Osteocyte (in vitro differentiated cells): ENCODE measurements at places on chromosomes 7 and 10. TPM values are rescaled to one million over a fixed set of nuclear protein-coding genes. Genes with fewer than 3 reads are reported as not detected.

DNA sequence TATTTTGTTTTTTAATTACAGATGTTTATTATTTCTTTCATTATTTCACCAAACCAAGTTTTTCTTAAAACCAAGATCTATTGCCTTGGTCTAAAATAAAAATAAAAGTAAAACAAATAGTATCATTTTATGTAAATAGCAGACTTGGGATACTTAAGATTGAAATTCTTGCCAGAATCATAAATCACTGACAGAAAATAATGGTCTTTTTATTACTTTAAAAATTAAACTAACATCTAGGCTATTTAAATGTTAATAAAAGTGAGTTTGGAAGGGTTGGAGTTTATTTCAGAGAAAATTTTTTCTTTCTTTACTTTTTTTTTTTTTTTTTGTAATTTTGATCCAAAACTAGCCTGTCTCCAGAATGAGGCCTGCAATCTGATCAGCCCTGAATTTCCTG lies 568.0 kb upstream of the IGFBP3 start:
- DNase-seq = no peak

- DNase-seq = no peak
Observed at GRCh38 chr7:24227068-24227467, 56.9 kb upstream of the NPY start.

- no peak for DNase-seq
Observed at GRCh38 chr10:119931871-119932270, 39.3 kb downstream of the SEC23IP start.

DNA sequence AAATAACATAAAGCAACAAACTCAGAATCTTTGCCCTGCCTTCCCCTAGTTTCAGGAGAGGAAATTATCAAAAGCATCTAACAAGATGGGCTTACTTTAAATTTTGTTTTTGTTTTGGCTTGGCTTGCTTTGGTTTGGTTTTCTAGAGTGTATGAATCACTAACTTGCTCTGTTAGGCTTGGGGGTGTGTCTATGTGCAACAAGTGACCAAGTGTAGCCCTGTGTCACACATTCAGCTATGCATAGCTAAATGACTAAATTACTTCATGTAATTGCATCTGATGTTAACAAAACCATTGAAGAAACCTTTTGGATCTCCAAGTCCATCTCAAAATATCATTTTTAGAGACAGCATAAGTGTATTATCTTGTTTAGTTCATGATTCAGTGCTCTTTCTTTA lies 251.0 kb downstream of the TFEC start:
- no peak for DNase-seq

DNA sequence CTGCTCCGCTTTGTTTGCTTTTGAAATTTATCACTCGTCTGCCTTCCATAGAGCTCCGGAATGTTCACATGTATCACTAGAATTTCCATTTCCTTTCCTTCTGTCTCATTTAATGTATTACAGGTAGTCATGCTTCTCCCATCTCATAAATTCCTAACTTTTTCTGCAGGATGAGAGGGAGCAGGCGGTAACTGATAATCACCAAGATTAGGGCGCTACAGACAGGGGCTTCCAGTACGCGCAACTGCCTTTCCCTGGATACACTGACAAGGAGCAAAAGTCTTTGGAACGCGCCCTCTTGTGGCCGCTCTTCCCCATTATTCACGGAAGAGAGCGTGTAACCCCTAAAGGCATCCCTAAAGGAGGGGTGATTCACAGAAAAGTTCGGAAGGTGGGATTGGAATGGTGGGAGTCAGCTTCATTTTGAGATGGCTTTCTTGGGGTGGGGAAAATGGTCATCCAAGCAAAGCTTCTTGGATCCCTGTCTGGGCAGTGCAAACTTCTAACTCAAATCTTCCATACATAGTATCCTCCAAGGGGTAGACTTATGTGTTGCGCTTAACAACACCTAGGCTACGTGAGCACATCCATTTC lies 6.5 kb downstream of the INHBA start:
- peak; percentile 89 for DNase-seq

GRCh38 chr10:86388119-86388704 lies 21.6 kb upstream of the GRID1 start:
- DNase-seq = peak; percentile 71

DNA sequence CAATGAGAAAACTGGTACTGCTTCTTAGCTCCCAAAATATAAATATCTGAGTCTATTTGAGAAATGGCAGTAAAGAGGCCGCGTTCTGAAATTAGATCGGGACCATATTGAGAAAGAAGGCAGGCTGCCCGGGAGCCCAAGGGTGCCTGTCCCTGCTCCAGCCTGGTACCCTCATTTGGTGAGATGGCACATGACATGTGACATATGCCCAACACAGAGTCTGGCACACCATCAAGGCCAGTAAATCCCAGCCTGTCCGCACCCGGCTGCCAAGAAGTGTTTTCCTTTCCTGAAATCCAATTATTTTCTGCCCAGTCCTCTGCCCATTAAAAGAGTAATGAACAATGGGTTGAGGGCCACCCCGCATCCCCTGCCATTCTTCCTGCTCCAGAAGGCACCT lies 66.4 kb downstream of the CDH23 start:
- no peak for DNase-seq

- no peak for DNase-seq
Observed at GRCh38 chr7:78151229-78151628, 352.7 kb downstream of the PHTF2 start.

ST8SIA6 gene
- total RNA-seq = not detected in 2 replicates

GRCh38 chr7:140326116-140326928 lies 72.0 kb downstream of the SLC37A3 start:
- no peak for DNase-seq

GRCh38 chr10:67331121-67331910 lies 364.7 kb downstream of the CTNNA3 start:
- DNase-seq = no peak

- DNase-seq = no peak
Observed at GRCh38 chr7:127847641-127848040, 183.6 kb downstream of the LRRC4 start.

DNA sequence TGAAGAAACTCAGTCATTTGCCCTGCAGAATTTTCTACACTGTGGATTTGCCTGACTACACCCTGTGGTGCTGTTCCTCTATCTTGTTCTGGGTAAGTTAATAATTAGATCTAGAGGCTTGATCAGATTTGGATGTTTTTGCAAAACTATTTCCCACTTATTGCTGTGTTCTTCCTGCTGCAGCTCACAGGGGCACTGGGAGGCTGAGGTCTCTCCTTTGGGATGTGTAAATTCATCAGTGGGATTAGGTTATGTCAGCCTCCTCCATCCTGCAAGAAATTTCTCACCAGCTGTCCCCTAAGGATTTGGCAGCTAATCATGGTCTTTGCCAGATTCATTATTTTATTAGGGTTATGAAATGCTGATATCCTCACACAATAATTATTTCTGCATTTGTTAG lies 148.1 kb upstream of the ZNF32 start:
- no peak for DNase-seq

- no peak for DNase-seq
Observed at GRCh38 chr7:98575878-98576277, 41.2 kb upstream of the NPTX2 start.

- no peak for DNase-seq
Observed at GRCh38 chr10:133324857-133325260, 11.8 kb downstream of the CALY start.

DNA sequence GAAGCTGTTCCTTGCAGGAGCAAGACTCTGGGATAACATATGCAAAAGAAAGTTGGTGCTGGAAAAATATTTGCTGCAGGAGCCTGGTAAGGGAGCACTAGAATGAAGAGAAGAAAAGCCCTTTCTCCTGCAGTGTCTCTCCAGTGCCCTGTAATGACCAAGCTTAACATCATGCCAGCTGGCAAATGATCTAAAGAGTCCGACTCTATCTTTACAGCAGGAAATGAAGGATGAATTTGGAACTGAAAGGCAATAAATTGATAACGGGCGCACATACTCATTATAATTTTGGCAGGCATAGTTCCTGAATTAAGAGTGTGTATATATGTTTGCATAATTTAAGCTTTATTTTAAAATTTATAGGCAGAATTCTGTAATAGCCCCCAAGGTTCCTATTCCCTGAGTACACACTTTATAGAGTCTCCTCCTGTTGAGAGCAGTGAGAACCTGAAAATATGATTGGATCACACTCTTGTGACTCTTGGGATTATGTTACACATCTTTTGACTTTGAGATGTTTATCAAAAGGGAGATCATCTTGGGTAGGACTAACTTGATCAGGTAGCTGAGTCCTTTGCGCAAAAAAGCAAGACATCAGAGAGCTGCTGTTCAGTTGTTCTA lies 299.0 kb upstream of the MBL2 start:
- no peak for DNase-seq

DNA sequence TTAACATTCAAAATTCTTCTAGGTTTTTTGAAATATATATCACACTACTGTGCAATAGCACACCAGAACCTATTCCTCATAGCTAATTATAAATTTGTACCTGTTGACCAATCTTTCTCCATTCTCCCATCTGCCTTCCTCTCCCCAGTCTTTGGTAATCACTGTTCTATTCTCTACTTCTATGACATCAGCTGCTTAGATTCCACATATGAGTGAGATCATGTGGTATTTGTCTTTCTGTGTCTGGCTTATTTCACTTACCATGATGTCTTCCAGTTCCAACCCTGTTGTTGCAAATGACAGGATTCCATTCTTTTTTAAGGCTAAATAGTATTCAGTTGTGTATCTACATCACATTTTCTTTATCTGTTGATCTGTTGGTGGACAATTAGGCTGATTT lies 54.4 kb upstream of the CCDC6 start:
- DNase-seq = no peak

DNA sequence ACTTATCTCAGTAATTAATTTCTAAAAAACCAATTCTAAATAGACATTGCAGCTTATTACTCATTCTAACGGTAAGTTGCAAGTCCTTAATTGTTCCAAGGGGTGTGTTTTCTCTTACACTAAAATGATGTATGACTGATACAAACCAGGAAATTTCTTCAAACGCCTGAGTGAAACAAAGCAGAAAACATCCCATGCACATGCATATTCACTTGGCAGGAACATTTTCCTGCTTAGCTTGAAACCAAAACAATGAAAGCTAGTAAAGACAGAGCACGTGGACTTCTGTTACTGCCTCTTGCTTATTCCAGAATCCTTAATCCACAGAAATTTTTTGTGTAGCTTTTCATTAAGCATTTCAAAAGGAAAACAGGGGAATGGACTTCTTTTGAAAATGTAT lies 187.7 kb downstream of the MTERF1 start:
- DNase-seq = no peak

- DNase-seq = no peak
Observed at GRCh38 chr7:132480534-132480933, 95.7 kb downstream of the PLXNA4 start.

DNA sequence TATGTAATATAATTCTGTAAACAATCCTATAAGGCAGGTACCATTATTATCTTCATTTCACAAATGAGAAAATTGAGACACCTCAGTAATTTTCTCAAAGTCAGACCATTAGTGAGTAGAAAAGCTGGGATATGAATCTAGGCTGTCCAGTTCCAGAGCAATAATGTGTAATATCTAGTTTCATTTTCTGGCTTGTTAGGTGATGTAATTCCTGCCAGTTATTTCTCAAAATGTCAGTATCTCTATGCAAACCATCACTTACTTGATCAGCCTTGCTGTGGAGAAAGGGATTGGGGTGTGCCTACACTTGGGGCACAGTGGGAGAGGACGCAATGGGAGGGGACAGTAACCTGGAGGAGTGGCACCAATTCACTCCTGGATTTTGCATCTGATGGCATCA lies 157.5 kb downstream of the LYZL1 start:
- DNase-seq = no peak

GRCh38 chr10:84423719-84424118 lies 95.3 kb downstream of the CCSER2 start:
- no peak for DNase-seq

DNA sequence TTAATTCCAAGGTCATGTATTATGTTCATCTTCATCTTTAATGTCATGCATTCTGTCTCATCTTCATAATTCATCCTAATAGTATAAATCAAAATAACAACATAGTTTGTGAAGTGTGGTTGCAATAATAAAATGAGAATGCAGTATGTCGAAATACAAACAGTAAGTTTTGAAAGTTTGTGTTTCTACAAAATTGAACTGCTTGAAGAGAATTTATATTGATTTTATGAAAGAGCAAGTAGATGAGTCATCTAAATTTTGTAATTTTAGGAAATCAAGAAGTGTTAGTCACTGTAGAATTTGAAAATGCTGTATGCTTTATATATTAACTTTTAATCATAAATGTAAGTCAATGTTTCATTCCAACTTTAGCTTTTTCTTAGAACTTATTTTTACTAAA lies 190.5 kb upstream of the PPP1R3A start:
- no peak for DNase-seq

DNA sequence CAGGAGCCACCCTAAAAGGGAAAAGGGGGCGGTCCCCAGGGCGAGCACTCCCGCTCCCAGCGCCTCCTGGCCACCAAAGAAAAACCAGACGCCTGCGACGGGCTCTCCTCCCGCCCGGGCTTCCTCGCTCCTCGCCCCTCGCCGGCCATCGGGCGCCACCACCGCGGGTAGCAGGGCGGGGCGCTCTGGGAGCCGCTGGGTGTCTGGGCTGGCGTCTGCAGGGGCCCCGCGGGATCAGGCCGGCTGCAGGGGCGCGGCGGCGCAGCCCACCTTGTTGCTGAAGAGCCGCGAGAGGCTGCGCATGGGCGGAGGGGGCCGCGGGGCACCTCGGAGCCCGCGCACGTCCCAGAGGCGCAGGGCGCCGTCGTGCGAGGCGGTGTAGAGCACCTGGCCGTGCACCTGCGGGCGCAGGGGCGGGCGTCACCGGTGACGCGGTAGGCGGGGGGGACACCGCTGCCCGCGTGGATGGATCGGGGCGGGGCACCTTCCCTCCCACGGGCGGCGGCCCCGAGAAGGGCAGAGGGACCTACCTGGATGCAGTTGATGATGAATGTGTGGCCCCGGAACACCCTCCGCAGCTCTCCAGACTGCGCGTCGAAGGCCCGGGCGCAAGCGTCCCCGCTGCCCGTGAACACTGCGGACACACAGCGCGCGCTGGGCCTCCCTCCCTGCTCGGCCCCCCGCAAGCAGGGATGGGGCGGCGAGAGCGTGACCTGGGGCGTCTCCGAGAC lies 28.3 kb downstream of the WDR86 start:
- no peak for DNase-seq

DNA sequence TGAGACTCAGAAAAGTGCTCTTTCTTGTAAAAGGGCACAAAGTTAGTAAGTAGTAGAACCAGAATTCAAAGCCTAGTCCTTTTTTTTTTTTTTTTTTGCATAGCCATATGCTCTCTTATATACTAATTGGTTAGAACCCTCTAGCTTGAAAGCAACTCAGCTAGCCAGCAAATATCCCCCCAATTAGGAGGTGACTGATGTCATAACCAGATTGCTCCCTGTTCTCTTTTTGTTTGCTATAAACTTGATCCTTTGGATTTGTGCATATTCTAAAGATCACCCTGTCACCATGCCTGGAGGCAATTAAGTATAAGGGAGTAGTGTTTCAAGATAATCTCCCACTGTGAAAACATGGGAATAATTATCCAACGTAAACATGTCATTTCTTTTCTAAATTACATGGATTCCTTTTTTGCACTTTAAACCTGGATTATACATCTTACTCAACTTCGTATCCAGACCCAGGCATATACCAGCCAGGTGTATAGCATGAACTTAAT lies 963.4 kb downstream of the CNTNAP2 start:
- DNase-seq = no peak
